ENCODE measurements at places on chromosomes 6 and 20.

DNA sequence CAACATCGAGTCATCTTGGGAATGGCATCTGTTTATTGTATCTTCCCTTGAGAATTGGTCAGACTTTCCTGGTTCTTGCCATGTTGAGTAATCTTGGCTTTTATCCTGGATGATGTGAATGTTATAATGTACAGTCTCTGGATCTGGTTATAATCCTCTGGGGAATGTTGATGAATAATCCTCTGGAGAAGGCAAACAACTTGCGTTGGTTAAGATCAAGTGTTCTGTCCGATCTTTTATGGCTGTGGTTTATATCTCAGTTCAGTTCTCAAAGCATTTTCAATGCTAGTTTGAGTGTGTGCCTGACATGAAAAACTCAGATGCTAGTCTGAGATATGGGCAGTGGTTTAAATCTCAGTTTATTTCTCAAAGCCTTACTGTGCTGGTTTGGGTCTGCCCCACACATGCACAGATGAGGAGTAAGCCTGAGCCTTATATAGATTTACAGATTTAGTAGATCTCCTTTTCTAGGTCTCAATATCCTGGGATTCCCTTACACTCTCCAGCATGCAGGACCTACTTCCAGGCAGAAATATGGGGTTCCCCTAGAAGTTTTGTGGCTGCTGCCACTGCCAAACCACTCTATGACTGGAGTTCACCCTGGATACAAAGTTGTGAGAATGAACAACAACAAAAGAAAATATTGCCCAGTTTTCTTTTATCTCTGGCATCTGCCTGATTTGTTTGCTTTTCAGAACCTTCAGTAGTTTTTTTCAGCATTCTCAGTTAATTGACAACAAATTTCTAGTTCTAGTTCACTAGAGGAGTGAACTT, 191.8 kb upstream of the MAN1A1 start:
- DNase-seq, result no peak

GRCh38 chr20:44683263-44684046, 31.7 kb upstream of the CCN5 start:
- no peak for DNase-seq

DNA sequence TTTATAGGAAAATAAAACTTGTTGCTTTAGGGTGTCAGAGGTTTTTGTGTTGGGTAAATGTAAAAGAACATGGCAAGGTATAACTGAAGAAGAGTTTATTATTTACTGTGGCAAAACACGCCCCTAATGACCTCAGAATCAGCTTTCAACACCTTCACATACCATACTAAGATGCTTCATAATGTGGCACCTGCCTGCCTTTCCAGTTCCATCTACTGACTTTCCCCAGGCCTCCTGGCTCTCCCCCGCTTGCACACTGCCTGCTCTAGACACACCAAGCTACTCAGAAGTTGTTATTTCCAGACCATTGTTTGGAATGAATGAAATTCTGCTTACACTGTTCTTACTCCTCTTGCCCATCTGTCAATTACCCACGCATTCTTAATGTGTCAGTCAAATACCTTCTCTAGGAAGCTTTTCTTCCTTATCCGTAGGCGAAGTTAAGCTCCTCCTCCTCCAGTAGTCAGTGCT, 1.8 kb downstream of the TIAM2 start:
- DNase-seq, result no peak

- DNase-seq, result no peak
Observed at GRCh38 chr20:48175261-48175660, 390.0 kb upstream of the SULF2 start.

DNA sequence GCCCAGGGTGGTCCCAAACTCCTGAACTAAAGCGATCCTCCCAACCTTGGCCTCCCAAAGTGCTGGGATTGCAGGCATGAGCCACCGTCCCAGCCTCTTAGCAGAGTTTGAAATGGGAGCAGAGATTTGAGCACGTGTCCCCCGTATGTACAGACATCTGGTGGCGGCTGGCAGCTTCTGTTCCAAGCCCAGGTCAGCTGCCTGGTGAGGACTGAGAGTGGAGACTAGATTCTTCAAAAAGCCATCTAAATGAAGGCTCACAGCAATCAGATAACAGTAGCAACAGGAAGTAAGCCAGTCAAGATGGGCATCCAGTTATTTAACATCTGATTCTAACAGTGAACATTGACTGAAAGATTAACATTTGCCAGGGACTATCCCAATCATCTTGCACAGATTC, 128.1 kb upstream of the AKAP12 start:
- DNase-seq, result no peak

DNA sequence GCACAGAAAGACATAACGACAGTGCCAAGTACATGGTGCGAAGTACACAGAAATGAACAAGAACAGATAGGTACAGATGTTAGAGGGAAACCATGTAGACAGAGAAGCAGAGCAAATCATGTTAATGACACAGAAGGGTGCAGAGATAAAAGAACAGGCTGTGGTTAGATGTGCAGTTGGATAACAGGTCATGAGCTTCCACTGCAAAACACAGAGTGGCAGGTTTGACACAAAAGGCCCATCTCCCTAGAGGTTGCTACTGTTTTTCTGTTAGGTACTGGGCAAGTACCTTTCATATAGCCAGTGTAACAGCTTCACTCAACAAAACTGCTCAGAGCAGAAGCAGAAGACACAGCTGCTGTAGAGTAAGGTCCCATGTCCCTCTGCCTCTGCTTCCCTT, 84.6 kb downstream of the AK9 start:
- no peak for DNase-seq

DNA sequence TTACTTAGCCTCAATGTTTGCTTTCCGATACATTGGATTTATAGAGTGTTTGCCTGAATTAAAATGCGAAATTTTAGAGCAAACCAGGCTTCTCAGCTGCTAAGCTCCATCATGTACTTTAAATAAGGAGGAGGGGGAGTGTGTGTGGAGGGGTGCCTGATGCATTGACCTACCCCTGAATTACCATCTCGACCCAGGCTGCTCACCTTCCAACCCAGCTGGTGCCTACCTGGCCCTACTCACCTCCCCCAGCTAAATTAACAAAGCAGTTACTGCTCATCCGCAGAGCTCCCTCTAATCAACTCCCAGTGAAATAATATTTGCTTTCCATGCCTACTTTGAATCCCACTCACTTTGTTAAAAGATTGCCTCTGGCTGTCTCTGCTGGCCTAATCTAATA, 544.5 kb downstream of the MAFB start:
- no peak for DNase-seq

GRCh38 chr6:43733471-43734293, 36.3 kb upstream of the VEGFA start:
- no peak for DNase-seq

- DNase-seq, result no peak
Observed at GRCh38 chr6:5718231-5718947, 288.3 kb downstream of the NRN1 start.

DNA sequence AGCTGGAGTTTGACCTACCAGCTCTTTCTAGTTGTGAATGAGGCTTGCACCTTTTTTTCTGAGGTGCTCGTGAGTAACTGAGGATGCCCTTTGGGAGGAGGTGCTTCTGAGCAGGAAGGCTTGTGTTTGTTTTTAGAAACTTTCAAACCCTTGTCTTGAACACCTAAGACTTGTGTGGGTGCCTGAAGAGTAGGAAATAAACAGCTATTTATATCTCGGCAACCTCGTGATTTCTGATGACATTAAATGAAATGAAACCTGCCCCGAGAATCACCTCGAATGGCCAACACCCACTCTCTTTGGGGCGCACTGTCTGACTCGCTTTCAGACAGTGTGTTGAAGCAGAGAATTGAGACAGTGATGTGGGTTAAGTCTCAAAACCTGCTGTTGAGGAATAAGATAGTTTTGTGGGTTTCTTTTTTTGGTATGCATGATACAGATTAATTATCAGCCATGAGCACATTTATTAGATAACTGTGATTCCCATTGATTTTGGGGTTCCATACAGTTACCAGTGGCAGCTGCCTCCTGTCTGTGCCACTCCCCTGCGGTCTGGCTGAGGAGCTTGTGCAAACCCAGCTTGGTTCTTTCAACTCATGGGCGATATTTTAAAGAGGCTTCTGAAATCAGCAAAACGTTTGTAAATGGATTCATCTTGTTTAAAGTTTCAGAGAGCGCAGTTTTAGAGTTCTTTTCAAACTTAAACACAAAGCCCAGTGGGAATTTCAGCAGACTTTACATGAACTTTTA, 8.4 kb downstream of the IRF4 start:
- no peak for DNase-seq

- no peak for DNase-seq
Observed at GRCh38 chr20:31580706-31581105, 24.4 kb upstream of the ID1 start.

All from natural killer cell treated with Interleukin-12 subunit alpha and Interleukin-12 subunit beta and Interleukin-15 and Interleukin-18, amount 100 ng/mL, for 72 hours (primary cell).